ENCODE measurements at places on chromosomes 1 and 21.

- peak; percentile 90 for DNase-seq
These were observed 45.1 kb upstream of the RGS2 start for GRCh38 chr1:192763756-192764155.

GRCh38 chr1:37719572-37720195 is 27.4 kb downstream of the CDCA8 start:
- no peak for DNase-seq

- no peak for DNase-seq
These were observed 194.5 kb upstream of the PLD5 start for GRCh38 chr1:242718967-242719366.

DNA sequence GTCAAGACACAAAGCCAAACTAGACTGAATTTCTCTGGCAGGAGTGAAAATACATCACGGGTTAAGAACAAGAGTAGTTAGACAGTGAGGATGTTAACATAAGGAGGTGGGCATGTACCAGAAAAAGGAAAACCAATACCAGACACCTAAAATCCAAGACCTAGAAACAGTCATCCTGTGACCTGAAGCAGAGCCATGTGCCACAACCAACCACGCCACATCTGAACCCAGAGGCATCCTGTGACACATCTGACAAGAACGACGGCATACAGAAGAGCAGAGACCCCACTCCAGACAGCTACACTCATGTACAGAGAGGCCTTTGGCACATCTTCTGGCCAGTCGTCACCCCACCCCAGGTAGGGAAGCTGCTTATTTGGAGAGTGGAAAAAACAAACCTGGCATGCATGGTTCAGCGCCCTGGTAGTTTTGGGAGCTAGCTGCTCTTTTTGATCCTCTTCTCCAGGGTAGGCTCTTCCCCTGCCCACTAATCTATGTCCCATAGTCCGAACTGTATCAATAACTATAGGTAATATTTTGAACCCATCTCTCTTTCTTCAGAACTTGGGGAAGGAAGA is 72.1 kb downstream of the SLC45A1 start:
- no peak for DNase-seq

DNA sequence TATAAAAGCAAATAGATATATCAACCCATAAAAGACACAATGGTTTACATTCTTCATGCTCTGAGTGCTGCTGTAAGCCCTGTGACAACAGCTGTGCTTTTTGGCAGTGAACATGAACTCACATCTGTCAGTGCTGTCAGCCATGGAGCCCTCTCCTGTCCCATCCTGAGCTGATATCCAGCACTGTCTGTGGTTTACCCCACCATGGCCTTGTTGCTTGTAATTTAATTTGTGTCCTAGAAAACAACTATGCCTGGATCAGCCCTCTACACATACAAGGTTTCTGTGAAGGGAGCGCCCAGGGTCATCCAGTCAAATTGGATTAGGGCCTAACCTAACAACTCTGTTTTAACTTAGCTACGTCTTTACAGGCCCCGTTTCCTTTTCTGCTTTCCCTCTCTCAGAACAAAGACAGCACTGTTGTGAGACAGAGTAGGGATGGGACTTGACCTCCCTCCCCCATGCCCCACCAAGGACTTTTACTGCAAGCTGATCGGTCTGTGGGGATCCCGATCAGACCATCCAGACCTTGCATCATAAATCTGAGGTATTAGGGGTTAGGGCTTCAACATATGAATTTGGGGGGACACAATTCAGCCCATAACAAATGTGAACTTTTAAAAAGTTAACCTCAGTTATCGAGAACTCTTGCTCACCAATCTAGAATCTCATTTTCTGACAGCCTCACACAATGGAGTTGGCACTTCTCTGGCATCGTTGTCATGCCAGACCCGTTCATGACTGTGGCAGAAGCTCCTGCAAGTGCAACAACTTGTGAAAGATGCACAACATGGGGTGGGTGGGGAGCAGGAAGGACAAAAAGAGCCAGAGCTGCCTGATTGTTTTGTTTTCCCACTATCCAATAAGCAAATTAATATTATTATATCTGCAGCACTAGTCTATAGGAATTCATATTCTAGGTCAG is 16.4 kb upstream of the SLC44A3 start:
- no peak for DNase-seq

DNA sequence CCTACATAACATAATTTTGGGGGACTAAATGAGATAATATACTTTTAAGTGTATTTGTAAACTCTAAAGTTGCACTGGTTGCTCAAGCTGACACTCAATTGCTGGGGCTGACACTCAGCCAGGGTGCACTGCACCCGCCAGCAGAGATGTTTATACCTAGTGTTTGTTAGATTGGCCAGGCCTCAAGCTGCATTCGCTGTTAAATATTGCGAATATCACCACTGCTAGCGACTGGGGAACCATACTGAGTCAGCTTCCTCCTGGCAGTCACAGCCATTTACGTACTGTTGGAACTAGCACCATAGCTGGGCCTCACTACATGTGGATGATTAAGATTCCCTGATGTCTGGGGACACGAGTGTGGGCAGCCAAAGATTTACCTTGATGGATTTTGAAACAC is 12.7 kb upstream of the RWDD3 start:
- DNase-seq: no peak

- no peak for DNase-seq
These were observed 236.0 kb downstream of the TOMM20 start for GRCh38 chr1:234892642-234893041.

All from fibroblast of skin of right biceps (primary cell).